ENCODE measurements at places on chromosomes 11 and 22.
A peak's percentile ranks its signal among the peaks of the same experiment; 100 is the strongest.

DNA sequence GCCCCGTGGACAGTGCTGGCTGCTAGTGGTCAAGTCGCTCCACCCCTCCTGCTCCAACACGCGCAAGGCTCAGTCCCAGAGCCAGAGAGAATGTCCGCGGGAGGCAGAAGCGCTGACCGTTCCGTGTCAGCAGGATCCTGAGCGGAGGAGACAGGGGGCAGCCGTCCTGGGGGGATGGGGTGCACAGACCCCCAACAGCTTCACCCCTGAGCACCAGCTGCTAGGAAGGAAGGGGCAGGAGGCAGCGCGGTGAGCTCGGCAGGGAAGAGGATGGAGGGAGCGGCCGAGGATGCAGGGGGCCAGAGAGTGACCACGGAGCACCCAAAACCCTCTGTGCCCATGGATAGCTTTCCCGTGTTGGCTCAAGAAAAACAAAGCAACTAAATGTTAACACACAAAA lies 6.4 kb upstream of the TTLL8 start:
- DNase-seq, result no peak

- DNase-seq, result no peak
These were observed 403.7 kb downstream of the LUZP2 start for GRCh38 chr11:24900514-24900913.

DNA sequence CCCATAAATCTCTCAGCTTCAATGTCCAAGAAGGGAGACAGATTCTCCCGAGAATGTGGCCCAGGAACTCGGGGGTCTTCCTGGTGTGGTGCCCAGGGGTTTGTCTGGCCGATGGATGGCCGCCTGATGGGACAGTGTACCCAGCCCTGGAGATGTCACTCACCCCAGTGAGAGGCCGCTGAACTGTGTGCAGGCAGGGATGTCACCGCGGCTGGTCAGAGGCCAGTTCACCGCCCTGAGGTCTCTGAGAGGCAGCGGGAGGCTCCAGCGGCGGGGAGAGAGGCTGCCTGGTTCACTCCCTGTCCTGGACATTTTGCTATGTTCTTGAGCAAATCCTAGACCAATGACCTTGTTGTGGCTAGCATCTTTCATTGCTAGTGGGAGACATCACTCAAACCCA lies 1349.5 kb downstream of the BRD1 start:
- DNase-seq, result no peak

DNA sequence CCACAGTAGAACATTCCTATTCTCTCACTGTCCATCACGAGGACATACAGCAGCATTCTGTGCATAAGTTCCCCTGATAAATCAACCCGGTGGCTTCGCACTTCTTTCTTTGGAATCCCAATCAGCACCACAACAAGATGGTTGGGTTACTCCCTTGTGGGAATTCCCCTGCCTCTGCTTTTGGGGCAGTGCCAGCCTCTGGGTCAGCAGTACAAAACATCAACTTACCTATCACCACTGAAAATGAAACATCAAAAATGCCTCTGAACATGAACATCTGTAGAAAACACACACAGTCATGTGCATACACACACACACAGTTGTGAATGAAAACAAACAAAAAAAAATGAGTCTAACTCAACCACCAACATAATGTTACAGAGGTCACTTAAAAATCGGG lies 79.3 kb downstream of the KCNA4 start:
- DNase-seq, result no peak

DNA sequence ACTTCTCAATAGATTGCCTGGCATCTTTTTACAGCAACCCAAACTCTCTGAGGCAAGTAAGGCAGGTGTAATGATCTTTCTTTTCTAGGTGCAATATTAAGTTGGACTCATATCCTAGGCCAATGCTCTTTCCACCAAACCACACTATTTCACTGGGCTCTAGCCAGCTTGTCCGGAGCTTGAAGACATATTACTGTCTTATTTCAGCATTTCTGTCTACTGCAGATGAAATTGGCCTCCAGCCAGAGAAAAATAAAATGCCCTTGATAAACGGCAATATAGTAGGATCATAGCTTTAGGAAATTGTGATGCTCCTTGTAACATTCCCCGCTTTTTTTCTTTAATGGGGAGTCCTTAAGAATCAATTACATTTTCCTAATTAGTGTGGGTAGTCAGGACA lies 48.1 kb downstream of the SPON1 start:
- DNase-seq, result no peak

DNA sequence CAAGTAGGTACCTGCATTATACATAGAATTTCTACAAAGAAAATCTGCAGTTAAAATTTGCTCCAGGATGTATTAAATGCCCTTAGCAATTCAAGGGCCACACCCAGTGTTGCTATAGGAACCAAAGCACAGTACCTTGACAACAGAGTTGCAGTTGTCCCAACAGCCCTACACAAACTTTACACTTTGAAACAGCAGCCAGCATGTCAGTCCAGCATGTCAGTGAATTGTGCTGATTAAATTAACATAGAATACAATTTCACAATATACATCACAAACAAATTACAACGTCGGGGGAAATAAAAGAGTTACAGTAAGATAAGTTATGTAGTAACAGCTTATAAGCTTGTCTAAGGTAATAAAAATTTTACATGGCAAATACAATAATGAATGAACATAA lies 389.2 kb downstream of the SOX6 start:
- no peak for DNase-seq

- no peak for DNase-seq
These were observed 138.7 kb downstream of the MAML2 start for GRCh38 chr11:96204366-96204659.

DNA sequence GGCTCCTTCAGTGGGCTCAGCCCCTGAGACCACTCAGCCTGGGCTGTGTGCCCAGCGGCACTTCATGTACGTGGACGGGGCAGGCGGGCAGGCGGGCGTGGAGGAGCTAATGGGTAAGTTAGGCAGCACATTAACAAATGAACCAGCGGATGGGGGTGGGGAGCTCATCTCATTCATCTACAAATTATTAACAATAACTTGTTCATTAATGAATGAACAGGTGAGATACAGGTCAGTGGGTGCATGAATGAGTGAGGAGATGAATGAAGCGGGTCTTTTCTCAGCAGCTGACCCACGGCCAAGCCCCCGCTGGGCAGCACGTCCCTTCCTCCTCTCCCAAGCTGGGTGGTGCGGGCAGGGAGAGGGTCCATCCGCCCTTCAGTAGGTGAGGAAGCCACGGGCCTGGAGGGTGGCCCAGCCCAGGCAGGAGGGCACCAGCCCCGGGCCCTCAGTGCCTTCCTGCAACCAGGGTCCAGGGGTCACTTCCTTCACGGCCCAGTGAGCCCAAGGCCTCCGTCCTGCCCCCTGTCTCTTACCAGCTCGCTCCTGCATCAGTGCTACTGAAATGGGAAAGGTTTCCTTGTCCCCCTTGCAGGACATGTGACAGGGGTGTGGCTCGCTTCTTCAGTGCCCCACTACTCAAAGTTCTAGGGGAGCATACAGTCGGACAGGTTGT lies 60.5 kb upstream of the KCNQ1OT1 start:
- no peak for DNase-seq

DNA sequence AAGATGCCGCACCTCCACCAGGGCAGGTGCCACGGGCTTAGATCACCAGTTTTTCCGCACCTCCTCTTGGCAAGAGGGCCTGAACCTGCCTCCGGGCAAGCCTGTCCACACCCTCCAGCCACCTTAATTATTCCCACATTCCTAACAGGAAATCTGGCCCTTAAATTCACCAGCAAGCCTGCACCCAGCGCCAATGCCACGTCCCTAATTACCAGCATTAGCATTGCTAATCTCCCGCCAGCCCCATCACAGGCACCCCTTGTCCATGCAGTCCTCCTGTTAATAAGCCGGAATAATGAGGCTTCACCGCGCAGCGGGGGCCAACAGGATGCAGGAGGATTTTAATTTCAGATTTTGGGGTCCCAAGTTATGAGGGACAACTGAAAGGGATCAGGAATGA lies 69.7 kb downstream of the PHF21B start:
- no peak for DNase-seq

DNA sequence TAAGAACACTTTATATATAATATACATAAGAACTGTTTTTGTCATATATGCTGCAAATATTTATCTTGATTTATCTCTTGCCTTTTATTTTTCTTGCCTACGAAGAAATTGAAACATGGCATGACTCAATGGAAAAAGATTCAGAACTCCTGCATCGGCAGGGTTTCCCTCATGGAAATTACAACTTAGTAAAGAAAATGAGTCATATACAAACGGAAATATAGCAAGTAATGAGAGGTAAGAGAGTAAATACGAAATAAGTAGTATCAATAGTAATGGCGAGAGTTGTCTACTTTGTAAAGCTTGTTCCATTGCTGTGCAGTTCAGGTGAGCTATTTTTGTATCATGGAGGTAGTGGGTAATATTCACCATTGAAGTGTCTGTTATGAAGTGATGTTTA lies 350.4 kb downstream of the DDX10 start:
- no peak for DNase-seq

DNA sequence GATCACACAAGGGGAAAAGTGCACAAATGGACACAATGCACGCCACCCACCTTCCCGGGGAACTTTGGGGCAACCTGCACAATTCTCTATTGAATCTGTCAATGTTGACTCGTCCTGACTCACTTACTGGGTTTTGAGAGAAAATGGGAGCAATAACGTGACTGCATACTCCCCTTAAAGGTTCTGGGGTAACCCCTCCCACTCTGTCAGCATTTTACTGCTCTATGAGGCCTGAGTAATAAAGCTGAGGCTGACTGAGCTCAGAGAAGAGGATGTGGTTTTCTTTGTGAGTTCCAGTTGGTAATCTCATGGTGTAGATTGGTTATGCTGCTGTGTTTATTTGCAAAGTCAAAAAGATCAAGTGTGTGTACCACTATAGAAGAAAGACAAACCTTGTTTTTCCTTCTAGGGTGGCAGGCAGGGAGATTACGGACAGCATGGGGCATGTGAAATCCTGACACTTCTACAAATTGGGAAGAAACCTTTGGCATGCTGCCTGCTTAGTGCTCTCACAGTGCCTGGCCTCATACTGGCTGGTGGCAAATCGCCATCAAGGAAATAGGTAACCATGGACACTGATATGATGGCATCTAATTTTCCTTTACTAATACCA lies 16.1 kb upstream of the APOA1 start:
- DNase-seq, result peak; percentile 26

DNA sequence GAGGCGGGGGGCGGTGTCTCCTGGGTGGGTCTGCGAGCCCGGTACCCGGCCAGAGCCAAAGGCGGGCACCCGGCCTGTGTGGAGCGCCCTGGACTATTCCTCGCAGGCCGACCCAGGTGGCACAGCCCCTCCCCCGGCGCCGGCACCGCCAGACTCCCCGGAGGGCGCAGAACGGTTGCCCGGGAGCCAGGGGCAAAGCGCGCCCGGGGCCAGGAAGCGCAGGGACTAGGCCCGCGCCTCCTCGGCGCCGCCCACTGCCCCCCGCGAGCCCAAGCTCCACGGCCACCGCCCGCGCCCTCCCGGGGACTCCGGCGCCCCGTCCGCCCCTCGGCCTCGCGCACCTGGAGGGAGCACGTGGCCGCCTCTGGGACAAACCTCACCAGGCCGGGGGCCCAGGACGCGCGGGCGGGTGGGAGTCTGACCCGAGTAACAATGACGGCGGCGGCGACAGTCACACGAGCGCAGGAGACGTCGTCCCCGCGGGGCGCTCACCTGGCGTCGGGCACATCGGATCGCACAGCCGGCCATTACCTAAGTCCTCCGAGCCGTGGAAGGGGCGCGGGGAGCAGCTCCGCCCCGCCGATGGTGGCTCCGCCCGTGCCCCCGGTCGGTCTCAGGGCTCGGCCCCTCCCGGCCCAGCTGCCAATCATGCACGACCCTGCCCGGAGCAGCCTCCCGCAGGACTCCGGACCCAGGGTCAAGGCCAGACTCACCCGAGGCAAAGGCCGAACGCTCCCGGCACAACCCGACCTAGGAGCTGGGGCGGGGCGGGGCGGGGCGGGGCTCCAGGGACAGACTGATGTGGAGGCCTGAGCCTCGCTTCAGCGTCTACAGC lies 7.4 kb downstream of the PLXNB2 start:
- no peak for DNase-seq

GRCh38 chr11:123480290-123480815 lies 50.3 kb downstream of the GRAMD1B start:
- no peak for DNase-seq

DNA sequence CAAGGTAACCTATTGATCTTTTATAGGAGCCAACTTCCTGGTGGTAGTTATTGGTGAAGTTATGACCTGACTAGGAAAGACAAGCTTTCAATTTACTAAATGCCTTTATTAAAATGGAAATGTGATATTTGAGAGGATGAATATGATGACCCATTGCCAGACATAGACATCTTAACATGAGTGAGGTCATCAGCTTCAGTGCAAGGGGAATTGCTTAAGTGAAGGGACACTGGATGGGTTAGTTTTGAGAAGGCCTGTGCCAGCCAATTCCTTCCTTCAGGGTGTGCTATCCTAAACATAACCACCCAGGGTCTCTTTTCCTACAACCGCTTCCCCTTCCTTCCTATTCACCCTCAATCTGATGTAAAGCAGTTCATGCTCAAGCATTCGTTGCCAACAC lies 21.5 kb downstream of the NAV2 start:
- DNase-seq, result no peak

Measured in activated T-helper 9 cell treated with anti-CD3 and anti-CD28 coated beads, Interleukin-2, amount 50 U/mL, for 16 hours (primary cell).